ENCODE measurements at places on chromosomes 11 and 22. TPM values are rescaled to one million over a fixed set of nuclear protein-coding genes. Genes with fewer than 3 reads are reported as not detected.

CBX7 gene
- 164 TPM for total RNA-seq

AQP11 gene
- 0.27 TPM for total RNA-seq

KRTAP5-11 gene
- total RNA-seq: not detected

SLC22A24 gene
- total RNA-seq: not detected

RIN1 gene
- total RNA-seq: 3.9 TPM

- no peak overlapping the region for H3K4me3 ChIP-seq
- no peaks in the 10 kb centered on the region for H3K4me1 ChIP-seq
- H3K36me3 ChIP-seq: no peaks in the 10 kb centered on the region
- H3K27me3 ChIP-seq: no peaks in the 10 kb centered on the region
- no peak overlapping the region for H3K27ac ChIP-seq
Observed at GRCh38 chr11:41950470-41951143, 491.2 kb upstream of the LRRC4C start.

GRCh38 chr11:70176940-70177689, 26.0 kb upstream of the FADD start:
- DNase-seq: peak; percentile 43
- no peaks in the 10 kb centered on the region for H3K4me1 ChIP-seq
- H3K27me3 ChIP-seq: no peaks in the 10 kb centered on the region
- no peaks in the 10 kb centered on the region for H3K36me3 ChIP-seq
- no peak overlapping the region for H3K4me3 ChIP-seq

DNA sequence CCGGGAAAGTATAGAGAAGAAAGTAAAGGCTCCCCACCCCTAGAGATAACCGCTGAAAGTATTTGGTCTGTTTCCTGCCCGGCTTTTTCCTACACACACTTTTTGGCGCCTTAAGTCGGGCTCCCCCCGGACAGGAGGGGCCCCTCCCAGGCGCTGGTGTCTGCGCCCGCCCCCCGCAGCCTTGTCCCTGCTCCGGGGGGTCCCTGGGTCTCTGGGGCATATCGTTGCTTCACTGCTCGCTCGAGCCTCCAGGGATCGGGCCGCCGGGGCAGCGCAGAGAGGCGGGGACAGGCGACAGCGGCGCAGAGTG, 928 bp upstream of the CRACR2B start:
- peaks cover 41% of the 10 kb centered on the region for H3K4me1 ChIP-seq
- peak overlapping the region; percentile 37 for H3K4me3 ChIP-seq
- H3K27ac ChIP-seq: no peak overlapping the region
- H3K27me3 ChIP-seq: peaks cover 11% of the 10 kb centered on the region
- no peak for DNase-seq

DNA sequence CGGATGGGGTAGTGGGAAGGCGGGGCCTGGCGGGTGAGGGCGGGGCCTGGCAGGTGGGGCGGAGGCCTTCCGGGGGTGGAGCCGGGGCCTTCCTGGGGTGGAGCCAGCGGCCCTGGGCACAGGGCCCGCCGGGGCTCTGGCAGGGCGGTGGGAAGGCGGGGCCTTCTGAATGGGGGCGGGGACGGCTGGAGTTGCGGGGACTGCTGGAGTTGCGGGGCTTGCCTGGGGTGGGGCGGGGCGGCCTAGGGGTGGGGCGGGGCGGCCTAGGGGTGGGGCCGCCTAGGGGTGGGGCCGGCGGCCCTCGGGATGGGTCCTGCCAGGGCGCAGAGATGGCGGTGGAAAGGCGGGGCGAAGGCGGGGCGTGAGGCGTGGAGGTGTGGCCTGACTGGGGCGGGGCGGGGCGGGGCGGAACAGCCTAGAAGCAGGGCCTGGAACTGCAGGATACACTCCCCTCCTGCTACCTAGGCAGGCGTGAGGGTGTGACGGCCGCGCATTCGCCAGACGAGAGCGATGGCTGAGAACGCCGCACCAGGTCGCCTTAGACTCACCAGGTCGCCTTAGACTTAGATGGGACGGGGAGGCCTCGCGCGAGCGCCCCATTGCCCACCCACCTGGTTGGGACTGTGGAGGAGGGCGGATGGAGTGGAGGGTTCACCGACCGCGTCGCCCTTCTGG, 19.3 kb downstream of the RRP7A start:
- DNase-seq: peak; percentile 73

DNA sequence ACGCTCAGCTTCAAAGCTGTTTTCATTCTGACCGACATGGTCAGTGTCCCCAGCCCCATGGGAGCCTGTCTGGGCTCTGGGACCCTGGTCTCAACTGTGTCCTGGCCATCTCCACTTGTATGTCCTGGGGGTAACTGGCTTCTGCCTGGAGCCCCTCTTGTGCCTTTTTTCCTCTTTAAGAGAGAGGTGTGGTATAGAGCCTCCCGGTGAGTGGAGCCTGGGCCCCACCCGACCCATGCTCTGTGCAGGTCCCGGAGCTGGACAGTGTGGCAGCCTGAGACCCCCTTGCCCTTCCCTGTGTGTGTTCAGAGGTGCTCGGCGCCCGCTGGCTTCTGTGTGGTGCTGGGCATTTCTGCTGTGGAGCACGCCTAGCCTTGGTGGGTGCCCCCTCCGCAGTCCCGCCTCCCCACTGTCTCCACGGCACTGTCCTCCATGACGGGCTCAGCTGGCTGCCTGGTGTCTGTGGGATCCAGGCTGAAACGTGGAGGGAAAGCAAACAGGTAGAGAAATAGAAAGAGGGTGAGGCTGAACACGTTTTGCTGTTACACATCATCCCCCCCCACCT, 74.9 kb downstream of the PARVB start:
- H3K36me3 ChIP-seq: no peaks in the 10 kb centered on the region
- no peaks in the 10 kb centered on the region for H3K27me3 ChIP-seq
- DNase-seq: no peak
- no peak overlapping the region for H3K4me3 ChIP-seq
- H3K27ac ChIP-seq: no peak overlapping the region

DNA sequence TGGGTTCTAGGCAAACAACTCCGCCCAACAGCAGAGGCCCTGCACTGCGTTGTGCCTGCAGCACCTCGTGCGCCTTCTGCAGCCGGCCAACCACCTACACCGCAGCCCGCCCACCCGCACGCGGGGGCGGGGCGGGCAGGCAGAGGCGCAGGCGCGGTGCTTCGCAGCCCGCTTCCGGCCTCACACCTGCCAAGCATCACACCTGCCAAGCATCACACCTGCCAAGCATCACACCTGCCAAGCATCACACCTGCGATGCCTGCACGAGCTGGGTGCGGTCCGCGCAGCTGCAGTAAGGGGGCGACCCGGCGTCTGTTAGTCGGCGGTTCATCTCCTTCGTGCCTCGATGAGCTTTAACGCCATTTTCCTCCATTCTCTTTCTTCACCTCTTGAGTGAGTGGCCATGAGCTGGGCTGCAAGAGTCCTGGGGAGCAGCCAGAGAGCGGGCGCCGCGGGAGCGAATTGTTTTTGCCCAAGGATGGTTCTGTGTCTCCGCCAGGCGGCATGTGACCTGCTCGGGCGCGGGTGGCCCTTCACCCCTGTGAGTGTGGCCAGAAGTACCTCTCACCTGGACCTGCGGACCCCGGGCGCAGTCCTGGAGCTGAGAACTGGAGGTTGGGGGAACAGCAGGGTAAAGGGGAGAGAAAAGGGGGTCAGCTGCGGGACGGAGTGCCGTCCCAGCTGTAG, at the start of gene LDHAL6A:
TSS of gene LDHAL6A (plus strand) at position 171 of the 687 bp plus-strand sequence. CDS start 825 bp downstream, outside the sequence.
- H3K27me3 ChIP-seq: no peaks in the 10 kb centered on the region
- H3K36me3 ChIP-seq: no peaks in the 10 kb centered on the region

DNA sequence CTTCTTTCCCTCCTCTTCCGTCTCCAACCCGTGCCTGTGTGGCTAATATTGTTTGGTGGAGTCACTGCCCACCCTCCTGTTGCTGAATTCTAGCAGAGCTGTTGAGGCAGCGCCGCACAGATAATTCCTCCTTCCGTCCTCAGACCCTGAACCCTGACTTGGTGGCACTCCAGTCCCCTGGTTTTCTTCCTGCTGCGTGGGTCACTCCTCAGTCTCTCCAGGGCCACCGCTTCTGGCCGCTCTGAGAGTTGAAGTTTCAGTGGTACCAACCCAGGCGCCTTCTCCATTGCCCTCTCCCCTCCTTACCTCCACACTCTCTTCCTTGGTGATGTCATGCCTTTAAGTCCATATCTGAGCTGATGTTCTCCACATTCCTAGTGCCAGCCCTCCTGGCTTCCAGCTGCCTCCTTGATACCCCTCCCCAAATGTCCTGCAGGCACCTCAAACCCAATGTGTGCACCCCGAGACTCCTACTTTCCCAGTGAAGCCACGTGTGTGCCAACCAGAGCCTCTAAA, 54.5 kb upstream of the RASD2 start:
- no peaks in the 10 kb centered on the region for H3K36me3 ChIP-seq
- H3K27ac ChIP-seq: no peak overlapping the region
- H3K4me3 ChIP-seq: no peak overlapping the region
- no peaks in the 10 kb centered on the region for H3K4me1 ChIP-seq

DNA sequence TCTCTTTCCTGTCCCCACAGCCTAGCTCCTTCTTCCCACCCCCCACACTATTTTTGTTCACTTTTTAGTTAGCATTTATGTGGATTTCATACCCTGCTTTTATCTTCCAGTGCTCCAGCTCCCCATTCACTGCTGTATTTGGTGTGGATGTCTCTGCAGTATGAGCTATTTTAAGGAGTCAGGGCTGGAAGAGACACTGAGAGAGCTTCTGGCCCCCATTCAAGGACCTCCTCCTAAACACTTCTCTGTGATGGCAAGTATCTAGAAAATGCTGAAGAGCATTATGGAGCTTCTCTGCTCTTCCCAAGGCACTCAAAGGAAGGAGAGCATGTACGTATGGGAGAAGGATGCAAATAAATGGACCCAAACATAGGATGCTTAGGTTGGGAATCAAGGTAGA, 79.5 kb downstream of the RAB30 start:
- H3K27ac ChIP-seq: no peak overlapping the region
- no peak overlapping the region for H3K4me3 ChIP-seq
- peaks cover 4% of the 10 kb centered on the region for H3K36me3 ChIP-seq
- no peaks in the 10 kb centered on the region for H3K27me3 ChIP-seq
- no peaks in the 10 kb centered on the region for H3K4me1 ChIP-seq

GRCh38 chr11:104776501-104777170, 121.6 kb downstream of the CASP12 start:
- H3K27me3 ChIP-seq: no peaks in the 10 kb centered on the region
- H3K36me3 ChIP-seq: no peaks in the 10 kb centered on the region
- DNase-seq: no peak

DNA sequence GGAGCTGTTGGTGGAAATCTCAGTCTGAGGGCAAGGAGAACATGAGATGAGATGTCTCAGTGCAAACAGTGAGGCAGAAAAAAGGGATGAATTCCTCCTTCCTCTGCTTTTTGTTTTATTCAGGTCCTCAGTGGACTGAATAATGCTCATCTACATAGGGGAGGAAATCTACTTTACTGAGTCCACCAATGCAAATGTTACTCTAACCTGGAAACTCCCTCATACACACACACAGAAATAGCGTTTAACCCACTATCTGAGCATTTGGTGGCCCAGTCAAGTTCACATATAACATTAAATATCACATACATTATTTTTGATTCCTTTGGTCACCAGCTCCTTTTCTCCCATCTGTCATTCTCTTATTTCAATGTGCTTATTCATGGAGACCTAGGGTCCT, 418.8 kb downstream of the TMEM135 start:
- H3K36me3 ChIP-seq: no peaks in the 10 kb centered on the region
- DNase-seq: no peak
- H3K27me3 ChIP-seq: no peaks in the 10 kb centered on the region
- no peak overlapping the region for H3K27ac ChIP-seq
- no peak overlapping the region for H3K4me3 ChIP-seq
- no peaks in the 10 kb centered on the region for H3K4me1 ChIP-seq

GRCh38 chr22:36467946-36468345, 13.5 kb downstream of the TXN2 start:
- H3K36me3 ChIP-seq: peaks cover 40% of the 10 kb centered on the region
- H3K27me3 ChIP-seq: no peaks in the 10 kb centered on the region
- no peak overlapping the region for H3K27ac ChIP-seq
- no peak overlapping the region for H3K4me3 ChIP-seq
- DNase-seq: no peak
- peaks cover 18% of the 10 kb centered on the region for H3K4me1 ChIP-seq

DNA sequence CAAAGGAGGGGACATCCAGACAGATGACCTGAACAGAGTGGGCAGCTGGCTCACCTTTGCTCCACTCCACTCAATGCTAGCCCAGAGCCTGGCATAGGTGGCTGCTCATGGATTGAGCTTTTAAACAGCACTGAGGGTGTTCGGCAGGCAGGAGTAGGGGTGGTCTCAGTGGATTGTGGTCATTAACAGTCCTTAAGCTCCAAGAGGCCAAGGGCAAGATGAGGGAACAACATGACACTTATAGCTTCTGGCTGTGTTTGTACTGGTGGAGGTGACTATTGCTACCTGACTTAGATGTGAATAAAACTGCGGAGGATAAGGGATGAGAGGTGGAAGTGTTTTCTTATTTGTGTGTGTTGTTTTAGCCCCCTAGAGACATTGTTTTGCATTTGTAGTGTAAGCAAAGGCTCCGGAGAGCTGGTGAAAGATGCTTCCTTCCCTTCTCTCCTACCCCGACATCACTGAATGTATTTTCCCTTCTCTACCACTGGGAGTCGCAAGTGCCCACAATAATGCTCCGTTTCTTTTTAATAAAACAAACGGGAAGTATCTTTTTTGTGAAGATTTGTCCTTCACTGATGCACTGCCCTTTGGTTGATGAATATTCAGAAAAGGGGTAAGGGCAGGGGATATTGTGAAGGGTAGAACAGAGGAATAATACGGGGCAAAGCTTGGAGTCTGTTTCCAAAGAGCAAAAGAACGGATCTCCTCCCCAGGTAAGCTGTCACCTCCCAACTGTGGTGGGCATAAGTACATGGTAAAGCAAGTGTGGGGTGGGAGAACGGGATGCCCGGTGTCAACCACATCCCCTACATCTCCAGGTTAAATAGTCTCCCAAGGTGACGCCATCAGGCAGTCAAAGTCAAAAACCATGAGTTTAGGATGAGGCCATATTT, 27.5 kb upstream of the MTNR1B start:
- DNase-seq: no peak
- H3K4me3 ChIP-seq: no peak overlapping the region
- no peaks in the 10 kb centered on the region for H3K4me1 ChIP-seq

DNA sequence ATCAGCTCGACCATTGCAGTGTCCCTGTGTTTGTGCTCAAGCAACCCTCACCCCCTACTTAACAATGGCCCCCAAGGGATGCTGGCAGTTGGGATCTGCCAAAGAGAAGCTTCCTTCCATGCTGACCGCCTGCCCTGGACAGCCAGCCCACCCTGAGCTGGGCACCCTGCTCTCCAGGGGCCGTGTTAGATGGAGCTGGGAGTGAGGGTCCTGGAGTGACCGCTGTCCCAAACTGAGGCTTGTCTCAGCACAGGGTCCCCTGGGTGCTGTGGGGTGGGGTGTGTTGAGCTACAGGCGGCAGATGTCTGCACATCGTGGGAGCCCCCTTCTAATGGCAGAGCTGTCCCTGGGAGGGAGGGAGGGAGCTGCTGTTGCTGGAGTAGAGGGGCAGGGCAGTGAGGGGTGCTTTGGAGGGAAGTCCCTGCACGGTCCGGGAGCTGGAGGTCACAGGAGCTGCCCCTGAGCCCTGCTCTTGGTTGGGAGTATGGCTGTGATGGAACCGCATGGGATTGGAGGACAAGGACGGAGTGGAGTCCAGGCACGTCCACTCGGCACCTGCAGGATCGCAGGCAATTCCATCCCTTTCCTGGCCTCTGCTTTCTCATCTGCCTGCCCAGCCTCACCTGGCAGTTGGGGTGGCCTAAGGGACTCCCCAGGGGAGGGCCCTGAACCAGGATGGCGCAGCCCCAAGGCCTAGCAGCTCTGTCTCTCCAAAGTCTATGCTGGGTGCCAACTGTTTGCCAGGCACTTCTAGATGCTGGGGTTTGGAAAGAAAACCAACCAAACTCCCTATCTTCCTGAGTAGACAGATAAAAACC, 126.3 kb downstream of the ARHGAP8 start:
- no peaks in the 10 kb centered on the region for H3K4me1 ChIP-seq
- H3K36me3 ChIP-seq: no peaks in the 10 kb centered on the region
- no peak overlapping the region for H3K27ac ChIP-seq
- no peaks in the 10 kb centered on the region for H3K27me3 ChIP-seq
- DNase-seq: no peak

All from naive thymus-derived CD4-positive, alpha-beta T cell (primary cell).